ENCODE measurements at places on chromosomes 16 and 17.

DNA sequence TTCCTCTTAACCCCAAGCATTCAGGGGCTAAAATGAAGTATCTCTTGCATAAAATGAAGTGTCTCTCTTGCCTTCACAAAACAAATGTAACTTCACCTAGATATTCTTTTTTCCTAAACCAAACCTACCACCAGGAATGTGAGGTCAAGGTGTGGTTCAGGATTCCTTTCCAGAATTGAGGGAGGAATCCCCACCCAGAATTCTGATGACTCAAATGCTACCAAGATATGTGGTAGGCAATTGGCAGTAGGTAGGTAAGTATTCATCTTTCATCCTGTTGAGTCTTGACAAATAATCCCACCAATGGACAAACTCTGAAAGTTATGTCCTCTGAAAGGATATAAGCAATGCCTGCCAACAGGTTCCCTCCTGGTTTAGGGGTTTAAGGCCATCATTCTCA, 26.2 kb downstream of the TRIM16 start:
- no peak for DNase-seq

GRCh38 chr17:16081507-16082087, 82.0 kb downstream of the TTC19 start:
- DNase-seq = no peak

DNA sequence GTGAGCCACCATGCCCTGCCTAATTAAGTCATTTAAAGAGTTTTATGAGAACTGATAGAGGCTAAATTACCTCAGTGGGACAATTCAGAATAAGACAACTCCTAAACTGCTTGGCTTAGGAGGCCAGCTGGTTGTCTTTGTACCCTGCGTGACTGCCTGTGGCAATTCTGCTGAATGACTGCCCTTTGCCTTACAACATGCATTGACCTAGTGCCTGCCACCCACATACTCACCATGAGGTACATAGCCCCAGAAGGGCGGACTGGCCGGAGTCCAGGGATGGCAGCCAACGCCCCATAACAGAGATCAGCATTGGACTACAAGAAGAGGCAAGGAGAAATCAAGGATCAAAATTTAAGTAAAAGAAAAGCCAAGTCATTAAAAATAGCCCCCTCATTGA, 7.3 kb downstream of the TAT start:
- DNase-seq = no peak

DNA sequence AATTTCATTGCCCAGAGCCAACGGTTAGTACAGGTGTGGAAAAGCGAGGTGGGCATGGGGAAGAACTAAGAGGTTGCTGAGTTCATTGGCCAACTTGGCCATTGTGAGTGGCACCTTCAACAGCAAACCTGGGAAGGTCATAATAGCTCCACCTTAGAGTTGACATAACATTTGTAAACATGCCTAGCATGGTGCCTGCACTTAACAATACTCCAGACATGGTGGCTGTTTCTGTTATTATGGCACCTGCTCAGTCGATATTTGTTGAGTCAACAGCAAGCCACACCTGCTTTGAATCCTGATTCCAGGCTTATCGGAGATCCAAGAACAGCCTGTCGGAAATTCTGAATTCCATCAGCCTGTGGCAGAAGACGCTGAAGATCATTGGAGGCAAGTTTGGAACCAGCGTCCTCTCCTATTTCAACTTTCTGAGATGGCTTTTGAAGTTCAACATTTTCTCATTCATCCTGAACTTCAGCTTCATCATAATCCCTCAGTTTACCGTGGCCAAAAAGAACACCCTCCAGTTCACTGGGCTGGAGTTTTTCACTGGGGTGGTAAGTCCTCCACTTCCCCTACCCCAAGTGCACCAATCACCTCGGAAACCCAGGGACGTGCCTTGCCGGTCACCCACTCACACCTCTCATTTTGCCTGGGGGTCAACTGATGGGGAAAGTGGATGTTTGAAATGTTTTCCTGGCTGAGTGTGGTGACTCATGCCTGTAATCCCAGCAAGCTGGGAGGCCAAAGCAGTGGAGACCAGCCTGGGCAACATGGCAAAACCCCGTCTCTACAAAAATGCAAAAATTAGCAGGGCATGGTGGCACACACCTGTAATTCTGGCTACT, 46.0 kb downstream of the TMC5 start:
- DNase-seq = no peak

- no peak for DNase-seq
Measured at GRCh38 chr16:66418165-66418962, 8.7 kb upstream of the BEAN1 start.

- DNase-seq = no peak
Measured at GRCh38 chr16:72952811-72953271, 95.1 kb downstream of the ZFHX3 start.

DNA sequence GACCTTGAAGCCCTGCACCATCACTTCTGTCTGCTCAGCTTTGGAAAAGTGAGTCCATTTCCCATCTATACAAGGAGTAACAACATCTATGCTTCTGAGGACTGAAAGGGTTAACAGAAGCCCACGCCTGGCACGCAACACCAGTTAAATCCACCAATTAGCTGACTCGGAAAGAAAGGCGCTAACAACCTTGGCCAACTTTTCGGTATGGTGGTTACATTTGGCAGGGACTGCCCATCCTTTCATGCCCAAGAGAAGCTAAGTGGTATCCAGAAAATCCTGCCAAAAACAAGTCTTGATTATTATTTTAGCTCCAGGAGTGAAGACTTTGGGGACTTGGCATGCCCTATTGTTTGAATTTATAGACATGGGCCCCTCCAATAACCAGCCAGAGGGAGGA, 202.3 kb upstream of the RPL38 start:
- DNase-seq = no peak

DNA sequence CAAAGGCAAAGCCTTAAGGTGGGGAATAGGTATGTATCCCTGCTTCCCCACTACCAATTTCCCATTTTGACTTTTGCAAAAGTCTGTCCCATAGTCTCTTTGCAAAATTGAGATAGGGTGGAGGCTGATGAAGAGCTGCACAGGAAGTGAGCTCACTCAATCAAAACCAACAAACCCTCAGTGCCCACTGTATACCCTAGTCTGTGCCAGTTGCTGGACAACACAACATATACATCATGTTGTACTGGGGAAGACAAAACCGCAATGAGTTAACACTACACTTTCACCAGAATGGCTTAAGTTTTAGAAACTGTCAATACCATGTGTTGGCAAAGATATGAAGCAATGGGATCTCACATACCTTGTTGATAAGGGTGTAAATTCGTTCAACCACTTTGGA, 40.4 kb upstream of the AXIN2 start:
- no peak for DNase-seq

DNA sequence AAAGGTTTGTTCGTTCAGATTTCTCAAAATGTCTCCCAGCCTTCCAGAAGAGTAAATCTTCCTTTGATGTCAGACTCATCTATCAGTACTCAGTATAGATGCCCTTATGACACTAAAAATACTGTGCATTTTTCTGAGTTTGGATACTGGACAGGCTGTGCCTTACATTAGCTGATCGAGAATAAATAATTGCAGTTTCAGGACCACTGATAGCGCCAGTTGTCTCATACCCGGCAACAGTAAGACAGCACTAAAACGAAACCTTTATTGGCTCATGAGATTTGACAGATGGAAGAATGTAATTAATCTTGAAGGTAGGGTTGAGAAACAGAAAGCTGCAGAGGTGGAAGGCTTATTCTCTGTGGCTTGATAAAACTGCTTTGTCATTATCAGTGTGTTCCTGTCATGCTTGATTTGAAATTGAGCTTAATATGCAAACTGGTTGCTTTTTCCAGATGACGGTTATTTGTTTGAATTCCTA, 1.2 kb downstream of the ATP6V0A1 start:
- DNase-seq = peak; percentile 83

- DNase-seq = no peak
Measured at GRCh38 chr16:19854543-19854876, 30.1 kb downstream of the GPRC5B start.

- no peak for DNase-seq
Measured at GRCh38 chr17:31427684-31428083, 36.2 kb downstream of the RAB11FIP4 start.

GRCh38 chr17:64096037-64096436, 33.9 kb downstream of the ERN1 start:
- peak; percentile 73 for DNase-seq

DNA sequence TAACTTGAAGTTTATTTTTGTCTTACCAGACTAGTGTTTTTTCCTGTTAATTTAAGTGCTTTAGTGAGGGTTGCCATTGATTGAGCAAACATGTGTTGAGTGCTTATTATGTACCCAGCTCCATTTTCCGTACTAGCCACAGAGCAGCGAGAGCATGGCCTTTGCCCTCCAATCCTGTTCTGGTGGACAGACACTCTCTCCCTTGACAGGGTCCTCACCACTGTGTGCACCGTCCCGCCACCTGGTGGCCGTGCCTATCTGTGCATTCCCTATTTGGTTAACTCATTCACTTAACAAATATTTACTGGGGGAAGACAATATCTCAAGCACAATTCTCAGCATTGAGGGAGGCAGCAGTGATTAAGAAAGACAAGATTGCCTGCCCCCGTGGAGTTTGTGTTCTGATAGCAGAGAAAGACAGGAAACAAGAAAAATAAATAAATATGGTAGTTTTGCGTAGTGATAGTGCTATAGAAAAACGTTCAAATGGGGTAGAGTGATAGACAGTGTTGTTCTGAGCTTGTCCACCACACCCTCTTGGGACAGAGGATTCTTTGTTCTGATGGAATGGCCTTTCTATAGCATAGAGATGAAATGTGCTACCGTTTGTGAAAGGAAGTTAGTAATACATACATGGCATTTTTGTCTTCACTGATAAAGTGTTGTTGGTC, 13.0 kb downstream of the CDH13 start:
- peak; percentile 73 for DNase-seq

DNA sequence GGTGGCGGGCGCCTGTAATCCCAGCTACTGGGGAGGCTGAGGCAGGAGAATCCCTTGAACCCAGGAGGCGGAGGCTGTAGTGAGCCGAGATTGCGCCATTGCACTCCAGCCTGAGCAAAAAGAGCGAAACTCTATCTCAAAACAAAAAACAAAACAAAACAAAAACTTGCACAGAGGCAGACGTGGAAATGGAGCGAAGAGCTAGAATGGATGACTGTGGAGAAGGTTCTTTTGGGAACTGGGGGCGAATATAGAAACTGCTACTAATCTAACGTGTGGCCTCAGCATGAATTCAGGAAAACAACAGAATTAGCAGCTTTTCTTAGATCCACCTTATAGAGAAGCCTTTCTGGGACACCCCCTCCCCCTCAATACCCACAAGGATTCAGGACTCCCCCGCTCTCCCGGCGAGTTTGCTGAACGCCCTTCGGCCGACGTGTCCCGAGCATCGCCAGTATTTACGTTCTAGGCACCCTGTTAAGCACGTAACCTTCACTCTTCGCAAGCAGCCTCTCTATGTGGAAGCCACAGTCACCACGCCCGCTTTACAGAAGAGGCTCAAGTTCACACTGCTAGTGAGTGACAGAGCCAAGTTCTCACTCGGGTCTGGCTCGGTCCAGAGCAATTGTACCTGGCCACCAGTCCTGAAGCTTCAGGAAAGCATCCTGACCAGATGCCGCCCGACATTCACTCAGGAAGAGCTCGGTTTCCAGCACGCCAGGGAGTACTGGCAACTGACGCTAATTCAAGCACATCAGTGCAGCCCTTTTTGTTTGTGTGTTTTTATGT, 13.3 kb upstream of the ABR start:
- DNase-seq = no peak

DNA sequence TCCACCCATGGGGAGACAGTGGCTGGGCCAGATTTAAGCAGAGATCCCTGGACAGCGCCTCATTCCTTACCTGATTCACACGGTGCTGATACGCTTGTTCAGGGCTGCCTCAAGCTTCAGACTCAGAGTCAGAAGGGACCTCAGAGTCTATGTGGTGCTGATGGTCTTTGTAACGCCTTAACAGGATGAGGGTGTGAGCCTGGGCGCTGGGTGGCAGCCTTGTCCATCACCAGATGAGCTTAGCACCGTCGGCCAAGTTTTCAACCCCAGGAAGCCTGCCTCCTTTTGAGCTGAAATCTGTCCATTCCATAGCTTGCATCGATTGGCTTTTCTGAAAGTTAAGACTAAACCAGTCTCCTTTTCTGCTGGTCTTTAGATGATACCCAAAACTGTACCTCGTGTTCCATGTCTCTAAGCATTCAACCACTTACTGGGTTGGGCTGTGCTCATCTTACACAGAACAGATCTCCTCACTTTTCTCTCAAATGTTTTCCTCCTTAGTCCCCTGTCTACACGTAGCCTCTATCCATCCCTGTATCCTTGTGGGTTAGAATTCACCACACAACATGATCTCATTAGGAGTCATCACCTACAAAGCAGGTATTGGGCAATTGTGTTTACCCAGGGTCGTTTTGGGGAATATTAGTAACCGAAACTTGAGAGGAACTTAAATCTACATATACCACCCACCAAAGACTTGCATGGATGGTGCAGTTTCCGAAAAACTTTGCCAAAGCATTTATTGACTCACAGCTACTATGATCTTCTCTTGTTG, 573.4 kb downstream of the CDH13 start:
- DNase-seq = peak; percentile 30

DNA sequence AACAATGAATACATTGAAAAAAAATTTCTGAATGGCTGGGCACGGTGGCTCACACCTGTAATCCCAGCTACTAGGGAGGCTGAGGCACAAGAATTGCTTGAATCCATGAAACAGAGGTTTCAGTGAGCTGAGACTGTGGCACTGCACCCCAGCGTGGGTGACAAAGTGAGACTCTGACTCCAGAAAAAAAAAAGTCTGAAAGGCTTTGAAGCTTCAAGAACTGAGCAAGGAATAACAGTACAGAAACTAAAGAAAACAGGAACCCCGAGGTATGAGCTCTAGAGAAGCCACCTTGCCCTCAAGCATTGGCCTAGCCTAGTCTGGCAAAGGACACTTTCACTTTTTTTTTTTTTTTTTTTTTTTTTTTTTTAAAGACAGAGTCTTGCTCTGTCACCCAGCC, 45.0 kb downstream of the TEX2 start:
- no peak for DNase-seq

- DNase-seq = no peak
Measured at GRCh38 chr17:43808076-43808475, 24.9 kb downstream of the MPP3 start.

DNA sequence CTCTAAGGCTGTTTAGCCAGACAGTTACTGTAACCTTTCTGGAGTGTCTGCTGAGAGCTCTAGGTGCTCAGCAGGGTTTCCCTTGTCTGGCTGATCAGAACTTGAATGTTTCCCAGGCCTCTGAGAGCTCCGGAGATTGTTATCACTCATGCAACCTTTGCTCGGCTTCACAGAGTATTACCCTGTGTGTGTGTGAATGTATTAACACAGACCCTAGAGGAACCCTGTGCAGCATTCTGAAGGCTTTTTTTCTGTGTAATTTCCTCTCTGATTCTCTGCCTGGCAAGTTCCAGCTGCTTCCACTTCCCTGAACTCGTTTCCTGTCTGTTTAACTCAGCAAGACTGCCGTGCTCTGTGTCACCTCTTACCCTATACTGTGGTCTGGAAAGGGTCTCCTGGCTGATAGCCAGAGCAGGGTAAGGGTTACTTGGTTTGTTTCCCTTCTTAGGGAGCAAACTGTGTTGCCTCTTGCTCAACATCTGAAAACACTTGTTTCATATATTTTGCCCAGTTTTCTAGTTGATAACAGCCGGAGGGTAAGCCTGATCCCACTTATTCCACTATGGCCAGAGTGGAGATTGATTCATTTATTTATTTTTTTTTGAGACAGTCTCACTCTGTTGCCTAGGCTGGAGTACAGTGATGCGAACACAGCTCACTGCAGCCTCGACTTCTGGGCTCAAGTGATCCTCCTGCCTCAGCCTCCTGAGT, 21.7 kb downstream of the PRMT7 start:
- DNase-seq = no peak

- DNase-seq = no peak
Measured at GRCh38 chr16:82924075-82924854, 297.5 kb downstream of the CDH13 start.

GRCh38 chr17:37673386-37673785, 30.1 kb upstream of the DDX52 start:
- DNase-seq = no peak
